Activated CD4-positive, alpha-beta memory T cell treated with anti-CD3 and anti-CD28 coated beads, Interleukin-2, amount 10 ng/mL, durations not matched to agents 7 days and 5 days (primary cell): ENCODE measurements at places on chromosomes 5 and 9.

DNA sequence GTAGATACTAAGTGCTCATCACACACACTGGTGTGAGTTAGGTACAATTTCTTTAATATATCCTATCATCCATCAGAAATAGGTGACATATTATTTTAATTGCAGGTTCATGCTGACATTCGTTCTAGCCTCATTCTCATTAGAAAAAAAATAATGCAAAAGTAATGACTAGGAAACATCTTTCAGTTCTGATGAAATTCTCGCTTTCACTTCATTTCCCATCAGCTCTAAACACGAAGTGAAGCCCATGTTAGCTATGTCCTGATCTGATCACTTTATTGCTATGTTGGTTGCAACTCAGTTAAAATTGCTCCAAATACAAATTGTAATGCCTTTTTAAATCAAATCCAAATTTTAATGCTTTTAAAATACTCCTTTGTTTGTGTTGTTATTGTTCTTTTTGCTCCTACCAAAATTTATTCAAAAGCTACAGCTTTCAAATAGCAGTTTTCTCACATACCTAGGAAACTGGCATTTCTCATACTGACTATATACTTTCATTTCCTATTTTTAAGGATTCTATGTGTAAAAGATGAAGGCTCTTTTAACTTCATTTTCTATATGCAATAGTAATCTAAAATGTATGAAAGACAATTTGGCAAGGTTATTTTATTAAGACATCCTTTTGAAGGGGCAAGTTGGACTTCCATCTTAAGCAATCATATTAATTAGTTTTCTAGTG, 1237.8 kb upstream of the ACO1 start:
- no peak for DNase-seq

DNA sequence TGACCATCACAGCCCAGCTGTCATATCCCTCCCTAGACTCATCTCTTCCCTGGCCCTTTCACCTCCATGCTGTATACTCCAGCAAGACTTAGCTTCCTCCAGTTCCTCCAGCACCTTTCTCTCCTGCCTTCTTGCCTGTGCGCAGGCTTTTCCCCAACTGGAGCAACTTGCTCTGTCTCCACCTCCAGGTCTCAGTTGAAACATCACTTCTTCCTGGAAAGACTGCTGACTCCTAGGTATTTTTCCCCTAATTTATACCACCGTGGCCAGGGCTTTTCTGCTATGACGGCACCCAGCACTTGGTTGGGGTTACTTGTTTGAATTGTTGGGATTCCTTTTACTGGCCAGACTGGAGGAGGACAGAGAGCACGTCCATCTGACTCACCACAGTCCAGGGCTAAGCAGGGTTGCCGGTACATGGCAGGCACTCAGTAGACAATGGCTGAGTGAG, 67.5 kb downstream of the KCNIP1 start:
- DNase-seq = no peak

DNA sequence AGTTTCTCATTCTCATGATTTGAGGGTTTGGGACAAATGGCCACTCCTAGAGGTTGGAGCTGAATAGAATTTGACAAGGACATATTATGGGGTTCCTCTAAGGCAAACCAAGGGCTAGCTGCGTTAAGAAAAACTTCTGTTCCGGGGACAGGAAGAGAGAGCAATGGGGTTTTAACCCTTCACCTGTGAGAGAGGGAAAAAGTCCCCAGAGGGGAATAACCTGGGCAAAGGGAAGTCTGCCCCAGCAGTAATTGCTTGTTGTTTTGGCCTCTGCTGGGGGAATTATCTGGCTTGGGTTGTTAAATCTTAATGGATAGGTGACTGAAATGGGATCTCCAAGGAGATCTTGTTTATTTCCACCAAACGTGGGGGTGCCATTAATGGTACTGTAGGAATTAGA, 110.1 kb upstream of the MOCS2 start:
- no peak for DNase-seq

GRCh38 chr5:61319388-61320146, 12.5 kb upstream of the ZSWIM6 start:
- DNase-seq = no peak

GRCh38 chr9:135533674-135534073, 12.3 kb upstream of the OBP2A start:
- DNase-seq = no peak

DNA sequence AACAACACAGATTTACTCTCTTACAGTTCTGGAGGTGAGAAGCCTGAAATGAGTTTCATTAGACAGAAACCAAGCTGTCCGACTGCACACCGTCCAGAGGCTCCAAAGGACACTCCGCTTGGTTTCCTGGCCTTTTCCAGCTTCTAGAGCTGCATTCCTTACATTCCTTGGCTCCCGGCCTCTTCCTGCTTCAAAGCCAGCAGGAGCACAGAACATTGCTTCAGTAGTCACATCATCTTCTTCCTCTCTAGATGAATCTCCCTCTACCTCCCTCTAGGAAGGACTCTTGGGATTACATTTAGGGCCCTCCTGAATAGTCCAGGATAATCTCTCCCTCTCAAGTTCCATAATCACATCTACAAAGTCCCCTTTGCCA, 213.3 kb downstream of the CDK5RAP2 start:
- no peak for DNase-seq

- DNase-seq = no peak
Observed at GRCh38 chr9:114156657-114157421, 1.5 kb downstream of the COL27A1 start.

- no peak for DNase-seq
Observed at GRCh38 chr9:89364666-89365531, 46.6 kb downstream of the SECISBP2 start.

GRCh38 chr5:129118826-129119225, 24.3 kb downstream of the ISOC1 start:
- DNase-seq = no peak

GRCh38 chr9:36346569-36346968, 53.5 kb downstream of the RNF38 start:
- no peak for DNase-seq

DNA sequence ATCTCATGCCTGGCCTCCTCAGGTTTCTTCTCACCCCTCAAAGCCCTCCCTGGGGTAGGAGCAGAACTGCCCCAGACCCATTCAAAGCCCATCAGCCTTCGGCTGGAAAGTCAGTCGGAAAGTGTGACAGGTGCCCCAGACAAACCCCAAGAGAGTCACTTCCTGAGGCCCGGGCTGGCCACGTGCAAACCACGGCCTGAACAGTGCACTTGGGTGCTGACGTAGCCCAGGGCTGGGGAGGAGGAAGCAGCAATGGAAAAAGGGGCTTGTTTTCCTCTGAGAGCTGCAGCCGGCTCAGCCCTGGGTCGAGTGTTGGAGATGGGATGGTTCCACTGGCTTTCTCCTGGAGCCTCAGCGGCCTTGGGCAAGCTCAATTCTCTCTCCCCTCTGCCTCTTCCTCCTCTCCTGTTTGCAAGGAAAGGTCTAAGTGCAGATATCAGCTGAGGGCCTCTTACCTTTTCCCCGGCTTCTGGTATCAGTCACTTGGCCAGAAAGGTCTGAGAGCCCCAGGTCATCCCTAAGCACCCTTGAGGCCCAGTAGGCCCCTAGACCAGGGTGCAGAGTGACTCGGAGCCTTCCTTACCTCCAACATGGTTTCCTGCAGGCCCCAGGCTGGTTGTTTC, 5.9 kb upstream of the EGR1 start:
- DNase-seq = peak; percentile 90

GRCh38 chr5:35046774-35047173, 975 bp downstream of the AGXT2 start:
- DNase-seq = no peak

DNA sequence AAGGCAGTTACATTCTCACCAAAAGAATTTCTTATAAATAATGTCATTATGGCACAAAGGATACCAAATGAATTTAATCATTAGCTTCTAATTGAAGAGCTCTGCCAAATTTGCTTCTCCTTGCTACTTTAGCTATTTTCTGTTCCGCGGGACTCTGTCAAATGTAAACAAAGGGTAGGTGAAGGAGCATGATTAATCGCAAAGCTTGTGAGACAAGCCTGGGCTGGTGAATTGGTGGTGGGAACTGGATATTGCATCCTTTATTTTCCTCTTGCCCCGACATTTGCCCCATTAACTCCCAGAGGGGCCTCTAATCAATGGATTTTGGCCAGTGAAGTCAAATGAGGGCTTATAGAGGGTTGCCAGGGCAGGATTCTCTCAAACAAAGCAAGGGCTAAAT, 234.2 kb upstream of the RFX3 start:
- no peak for DNase-seq

GRCh38 chr5:136182618-136183017, 10.3 kb downstream of the SMIM32 start:
- DNase-seq = no peak
